ENCODE measurements at places on chromosomes 4 and X.

GRCh38 chrX:106450405-106450804 lies 161.4 kb upstream of the RADX start:
- DNase-seq = no peak

DNA sequence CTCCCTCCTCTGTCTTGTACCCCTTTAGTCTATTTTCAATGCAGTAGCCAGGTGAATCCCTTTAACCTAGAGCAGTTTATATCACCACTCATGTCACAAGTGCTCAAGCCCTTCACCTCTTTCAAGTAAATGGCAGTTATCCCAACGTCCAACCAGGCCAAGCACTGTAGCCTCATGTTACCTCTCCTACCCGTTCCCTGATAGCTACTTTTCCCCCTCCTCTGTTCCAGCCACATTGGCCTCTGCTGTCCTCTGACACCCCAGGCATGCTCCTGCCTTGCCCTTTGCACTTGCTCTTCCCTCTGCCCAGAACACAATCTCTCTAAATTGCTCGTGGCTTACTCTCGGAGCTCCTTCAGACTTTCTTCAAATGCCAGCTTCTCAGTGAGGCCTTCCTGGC lies 15.2 kb downstream of the GUCY1B1 start:
- DNase-seq = no peak

DNA sequence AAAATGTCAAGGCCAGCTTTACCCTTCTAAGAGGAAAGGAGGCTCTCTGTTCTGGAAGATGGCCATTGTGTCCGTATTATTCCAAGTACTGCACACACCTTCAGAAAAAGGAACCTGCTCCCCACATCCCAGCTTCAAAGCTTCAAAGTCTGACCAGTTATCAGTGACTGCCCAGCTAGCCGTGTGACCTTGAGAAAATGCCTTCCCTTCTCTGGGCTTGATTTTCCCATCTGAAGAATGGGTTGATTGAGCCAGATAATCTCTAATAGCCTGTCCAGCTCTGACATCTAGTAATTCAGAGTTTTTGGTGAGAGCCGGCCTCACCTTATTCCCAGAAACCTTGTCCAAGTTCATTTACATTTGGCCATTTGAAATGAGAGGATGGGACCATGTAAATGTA lies 3.0 kb downstream of the LONRF3 start:
- DNase-seq = no peak

GRCh38 chr4:10002278-10002677 lies 19.0 kb downstream of the SLC2A9 start:
- DNase-seq = no peak

GRCh38 chr4:186807808-186808629 lies 84.4 kb upstream of the FAT1 start:
- no peak for DNase-seq

DNA sequence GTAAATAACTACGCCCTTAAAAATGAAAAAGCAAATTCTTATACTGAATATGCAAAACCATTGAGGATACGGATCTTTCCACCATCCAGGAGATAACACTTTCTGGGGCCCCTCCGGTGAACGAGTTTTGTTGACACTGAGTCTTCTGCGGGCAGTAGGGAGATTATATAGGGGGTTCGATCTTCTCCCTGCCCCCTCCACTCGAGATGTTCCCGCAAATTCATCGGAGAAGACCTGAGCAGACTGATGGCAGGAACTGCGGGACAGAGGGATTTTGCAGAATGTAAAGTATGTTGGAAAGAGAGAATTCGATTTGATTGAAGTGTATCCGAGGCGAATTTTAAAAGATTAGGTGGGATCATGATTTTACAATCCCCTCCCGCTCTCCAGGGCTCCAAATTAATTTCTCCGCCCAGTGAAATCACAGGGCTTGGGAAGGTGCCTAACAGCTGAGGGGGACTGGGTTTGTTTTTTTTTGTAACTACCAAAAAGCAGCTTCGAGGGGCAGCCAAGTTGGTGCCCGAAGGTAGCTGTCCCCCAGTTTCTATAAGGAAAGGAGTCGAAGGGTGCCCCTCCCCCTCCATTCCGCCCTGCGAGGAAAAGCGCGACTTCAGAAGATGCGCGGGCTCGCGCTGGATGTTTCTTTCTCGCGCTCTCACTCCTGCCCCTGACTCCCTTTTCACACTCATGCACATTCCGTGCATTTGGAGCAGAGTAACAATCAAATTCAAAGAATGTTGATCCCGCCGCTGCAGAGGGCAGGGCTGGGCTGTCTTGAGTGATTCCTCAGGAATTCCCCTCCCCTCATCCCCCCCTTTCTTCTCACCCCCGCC lies 1.2 kb downstream of the TMEM255A start:
- no peak for DNase-seq

DNA sequence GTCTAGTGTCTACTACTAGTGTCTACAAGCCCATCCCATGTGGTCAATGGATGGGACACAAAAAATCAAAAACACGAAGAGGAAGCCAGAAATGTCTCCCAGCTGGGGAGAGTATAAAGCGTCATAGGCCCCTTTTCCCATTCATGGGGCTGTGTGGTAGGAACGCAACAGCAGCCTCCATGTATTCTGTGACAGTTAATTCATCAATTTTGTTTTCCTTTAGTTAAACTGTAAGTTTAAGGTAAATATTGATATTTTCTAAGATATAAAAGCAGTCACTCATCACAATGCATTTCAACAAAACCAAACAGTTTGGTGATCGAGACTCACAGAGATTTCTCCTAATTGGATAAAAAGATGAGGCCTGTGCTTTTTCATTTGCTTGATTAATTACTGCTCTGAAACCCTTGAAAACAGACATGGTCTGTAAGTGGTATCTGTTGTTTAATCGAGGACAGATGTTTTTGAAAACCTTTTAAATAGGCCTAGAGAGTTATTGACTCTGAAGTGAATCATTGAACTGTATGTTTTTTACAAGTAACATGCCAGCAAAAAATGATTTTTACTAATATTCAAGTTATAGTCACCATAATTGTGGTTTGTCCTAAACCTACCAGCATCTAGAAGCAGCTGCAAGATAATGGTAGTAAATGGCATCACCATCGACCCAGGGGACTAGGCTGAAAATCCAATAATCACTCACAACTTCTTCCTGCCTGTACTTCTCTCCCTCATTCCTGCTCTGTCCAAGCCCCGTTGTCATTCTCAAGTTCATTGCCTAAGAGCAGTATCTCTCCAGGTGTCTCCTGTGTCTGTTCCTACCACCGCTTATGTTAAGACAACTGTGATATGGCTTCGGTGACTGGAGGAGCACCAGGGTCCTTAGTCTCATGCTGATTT lies 87.7 kb upstream of the SHISA3 start:
- DNase-seq = no peak

DNA sequence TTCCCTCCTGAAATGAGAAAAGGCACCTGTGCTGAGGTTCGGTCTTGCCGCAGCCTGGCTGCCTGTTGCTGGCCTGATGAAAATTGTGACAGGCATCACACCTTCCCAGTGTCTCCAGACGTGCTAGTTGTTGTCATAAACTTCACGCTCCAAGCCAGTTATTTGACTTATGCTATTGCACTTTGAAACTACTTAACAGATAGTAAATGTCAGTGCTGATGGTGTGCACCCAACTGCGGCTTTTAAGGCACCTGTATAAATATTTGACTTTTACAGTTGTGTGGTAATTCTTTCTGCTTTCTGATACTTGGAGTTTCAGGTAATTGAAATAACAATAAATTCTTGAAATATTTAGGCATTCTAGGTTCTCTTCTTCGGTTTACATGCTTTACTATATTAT lies 1.8 kb downstream of the WWC2 start:
- DNase-seq = no peak

GRCh38 chrX:112819813-112820212 lies 20.8 kb downstream of the AMOT start:
- DNase-seq = no peak

GRCh38 chr4:88960576-88960975 lies 96.4 kb downstream of the FAM13A start:
- DNase-seq = no peak

DNA sequence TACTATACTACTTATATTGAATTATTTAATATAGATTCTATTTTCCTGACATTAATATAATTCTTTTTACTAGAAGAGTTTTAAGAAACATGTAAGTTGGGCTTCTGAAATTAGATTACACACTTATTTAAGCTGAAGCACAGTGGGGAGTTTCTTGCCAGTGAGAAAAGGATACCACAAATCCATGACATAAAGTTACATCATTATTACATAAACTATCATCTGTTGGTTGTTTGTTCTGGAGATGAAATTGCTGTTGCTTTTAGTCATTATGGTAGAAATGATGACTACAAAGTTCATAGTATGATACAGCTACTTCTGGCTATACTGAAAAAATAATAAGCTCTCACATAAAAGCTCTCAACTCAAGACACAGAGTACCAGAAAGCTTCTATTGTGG lies 880.4 kb downstream of the PCDH18 start:
- DNase-seq = no peak

DNA sequence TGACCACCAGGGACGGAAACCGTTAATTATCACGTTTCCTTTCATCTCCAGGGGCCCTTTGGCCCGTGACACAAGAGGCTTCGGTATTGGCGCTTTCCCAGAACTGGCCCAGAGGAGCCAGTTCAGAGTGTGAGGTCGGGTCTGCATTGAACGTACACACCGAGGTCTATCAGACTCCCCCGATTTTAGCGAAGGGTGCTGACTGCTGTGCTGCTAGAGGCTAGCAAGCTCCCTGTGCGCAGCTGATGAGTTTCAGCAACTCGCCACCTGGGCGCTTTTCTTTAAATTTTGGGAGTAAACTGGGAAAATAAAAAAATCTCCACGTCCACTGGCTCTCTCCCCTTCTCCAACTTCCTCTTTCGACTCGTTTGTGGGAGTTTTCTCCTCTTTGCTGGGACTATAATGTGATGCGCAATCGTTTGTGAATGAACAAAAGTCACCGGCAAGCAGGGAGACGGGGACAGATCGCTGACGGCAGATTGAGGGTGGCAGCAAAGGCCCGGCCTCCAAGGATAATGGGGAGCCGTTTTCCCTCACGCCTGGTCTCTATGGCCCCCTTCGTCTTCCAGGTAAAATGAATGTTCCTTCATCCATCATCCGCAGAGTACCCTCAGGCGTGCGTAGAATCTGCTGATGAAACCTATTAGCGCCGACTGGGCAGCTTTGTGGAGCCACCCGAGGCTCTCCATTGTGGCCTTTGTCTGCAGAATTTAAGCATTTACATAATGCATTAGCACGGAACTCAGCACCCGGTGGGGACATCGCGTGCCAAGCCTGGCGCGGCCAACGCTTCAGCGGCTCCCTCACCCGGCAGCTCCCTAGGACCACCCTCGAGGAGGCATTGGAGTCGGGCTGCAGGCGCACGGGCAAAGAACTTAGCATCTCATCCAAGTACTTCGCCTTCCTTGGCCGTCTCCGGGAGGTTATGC lies 1.6 kb upstream of the LRAT start:
- no peak for DNase-seq

DNA sequence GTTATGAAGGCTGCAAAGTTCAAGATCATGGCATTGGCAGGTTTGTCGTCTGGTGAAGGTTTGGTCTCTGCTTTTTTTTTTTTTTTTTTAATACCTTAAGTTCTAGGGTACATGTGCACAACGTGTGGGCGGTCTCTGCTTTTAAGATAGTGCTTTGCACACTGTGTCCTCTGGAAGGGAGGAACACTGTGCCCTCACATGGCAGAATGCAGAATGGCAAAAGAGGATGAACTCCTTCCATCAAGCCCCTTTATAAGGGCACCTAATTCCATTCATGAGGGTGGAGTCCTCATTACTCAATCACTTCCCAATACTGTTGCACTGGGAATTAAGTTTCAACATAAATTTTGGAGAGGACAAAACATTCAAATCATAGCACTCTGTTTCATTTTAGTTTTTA lies 101.4 kb downstream of the GLRA2 start:
- no peak for DNase-seq

DNA sequence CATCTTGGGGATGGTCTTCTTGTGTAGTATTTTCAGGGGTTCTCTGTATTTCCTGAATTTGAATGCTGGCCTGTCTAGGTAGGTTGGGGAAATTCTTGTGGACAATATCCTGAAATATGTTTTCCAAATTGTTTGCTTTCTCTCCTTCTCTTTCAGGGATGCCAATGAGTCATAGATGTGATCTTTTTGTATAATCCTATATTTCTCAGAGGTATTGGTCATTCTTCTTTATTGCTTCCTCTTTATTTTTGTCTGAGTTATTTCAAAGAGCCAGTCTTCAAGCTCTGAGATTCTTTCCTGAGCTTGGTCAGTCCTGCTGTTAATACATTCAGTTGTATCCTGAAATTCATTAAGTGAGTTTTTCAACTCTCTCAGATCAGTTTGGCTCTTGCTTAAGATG lies 73.1 kb downstream of the MAMLD1 start:
- no peak for DNase-seq

DNA sequence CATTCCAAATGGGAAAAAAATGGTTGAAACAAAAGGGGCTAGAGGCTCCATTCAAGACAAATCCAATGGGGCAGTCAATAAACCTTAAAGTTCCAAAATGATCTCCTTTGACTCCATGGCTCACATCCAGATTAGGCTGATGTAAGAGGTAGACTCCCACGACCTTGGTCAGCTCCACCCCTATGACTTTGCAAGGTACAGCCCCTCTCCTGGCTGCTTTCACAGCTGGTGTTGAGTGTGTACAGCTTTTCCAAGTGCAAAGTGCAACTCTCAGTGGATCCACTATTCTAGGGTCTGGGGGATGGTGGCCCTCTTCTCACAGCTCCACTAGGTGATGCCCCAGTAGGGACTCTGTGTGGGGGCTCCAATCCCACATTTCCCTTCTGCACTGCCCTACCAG lies 21.5 kb downstream of the SULT1B1 start:
- no peak for DNase-seq

- DNase-seq = no peak
Observed at GRCh38 chr4:1972414-1972813, 36.4 kb downstream of the NELFA start.

GRCh38 chrX:37349221-37350033 lies at the start of gene PRRG1:
PRRG1 (plus strand) TSS chrX:37349364; CDS start chrX:37406250, 56,886 bp downstream.
- DNase-seq = no peak

- no peak for DNase-seq
Observed at GRCh38 chr4:188146618-188147017, 7.4 kb downstream of the TRIML1 start.

DNA sequence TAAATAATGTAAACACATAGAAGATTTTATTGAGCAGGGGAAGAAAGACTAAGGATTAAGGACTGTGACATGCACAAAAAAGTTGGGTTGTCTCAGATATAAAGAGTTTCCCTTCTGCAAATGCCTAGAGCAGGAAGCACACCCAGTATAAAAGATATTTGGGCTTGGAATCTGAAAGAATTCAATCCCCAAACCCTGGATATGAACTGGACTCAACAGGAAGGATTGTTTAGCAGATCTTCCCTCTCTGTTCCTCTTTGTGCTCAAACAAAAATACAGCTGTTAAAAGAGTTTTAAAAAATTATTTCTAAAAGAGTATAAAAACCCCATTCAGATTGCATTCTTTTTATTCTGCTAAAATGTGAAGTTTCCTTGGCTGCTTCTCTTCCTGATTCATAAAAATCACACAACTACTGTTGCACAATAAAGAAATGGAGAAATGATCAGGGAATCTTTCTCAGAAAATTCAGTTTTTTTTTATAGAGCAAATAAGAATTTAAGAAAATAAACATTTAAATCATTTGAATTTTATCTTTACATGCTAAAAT lies 71.4 kb downstream of the PDLIM5 start:
- no peak for DNase-seq

Data from HuH-7.5 (cell line).